ENCODE measurements at places on chromosomes 4 and X. TPM values are rescaled to one million over a fixed set of nuclear protein-coding genes. Genes with fewer than 3 reads are reported as not detected.

Gene HTT-AS
- total RNA-seq: not detected

Gene DRP2
- total RNA-seq: 0.79 TPM

Gene INTU
- total RNA-seq: 0.50 TPM

Gene SCRG1
- total RNA-seq: not detected

Gene ITIH6
- total RNA-seq: not detected

Gene SLC30A9
- total RNA-seq: 55.8 TPM

Gene CLDN34
- not detected for total RNA-seq

Gene NXF3
- not detected for total RNA-seq

Gene ZGRF1
- 45.0 TPM for total RNA-seq

Gene IQSEC2
- total RNA-seq: 0.21 TPM

Gene GYPA
- not detected for total RNA-seq

Gene HMGB3
- total RNA-seq: 29.3 TPM

- H3K4me3 ChIP-seq: peak within 1 kb of the TSS; percentile 86
- peaks cover 42% of the 10 kb centered on the region for H3K4me1 ChIP-seq
- H3K27ac ChIP-seq: peak within 1 kb of the TSS; percentile 98
- H3K27me3 ChIP-seq: no peaks in the 10 kb centered on the region
- peak; percentile 76 for DNase-seq
Measured at GRCh38 chrX:132488819-132489577, at the start of gene MBNL3. Gene MBNL3, minus strand, starts transcription at chrX:132489038. Its CDS starts 49,427 bp downstream, at chrX:132439611.

DNA sequence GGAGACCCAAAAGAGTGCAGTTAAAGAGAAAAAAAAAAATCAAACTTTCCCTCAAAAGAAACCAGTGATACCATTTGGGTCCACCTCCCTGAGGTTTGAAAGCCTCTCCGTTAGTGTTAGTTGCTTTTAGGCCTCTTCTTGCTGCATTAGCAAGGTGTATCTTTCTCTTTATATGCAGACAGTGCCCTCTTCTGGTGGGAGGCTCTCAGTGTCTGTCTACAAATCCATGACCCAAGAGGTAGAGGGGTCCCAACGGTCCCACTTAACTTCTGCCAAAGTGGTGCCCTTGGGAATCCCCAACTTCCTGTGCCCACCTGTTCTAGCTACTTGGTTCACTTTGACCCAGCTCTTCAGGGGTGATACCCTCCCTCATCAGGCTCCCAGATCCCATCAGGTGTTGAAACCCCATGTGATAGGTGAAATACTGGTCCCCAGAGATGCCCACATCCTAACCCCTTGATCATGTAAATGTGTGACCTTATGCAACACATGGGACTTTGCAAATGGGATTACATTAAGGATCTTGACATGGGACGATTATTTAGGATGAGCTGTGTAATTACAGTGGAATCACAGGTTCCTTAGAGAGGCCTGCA, 63.7 kb upstream of the CD99 start:
- peak overlapping the region; percentile 23 for H3K27ac ChIP-seq
- peaks cover 36% of the 10 kb centered on the region for H3K4me1 ChIP-seq
- peaks cover 86% of the 10 kb centered on the region for H3K36me3 ChIP-seq
- no peak overlapping the region for H3K4me3 ChIP-seq
- no peaks in the 10 kb centered on the region for H3K27me3 ChIP-seq
- peak; percentile 69 for DNase-seq

DNA sequence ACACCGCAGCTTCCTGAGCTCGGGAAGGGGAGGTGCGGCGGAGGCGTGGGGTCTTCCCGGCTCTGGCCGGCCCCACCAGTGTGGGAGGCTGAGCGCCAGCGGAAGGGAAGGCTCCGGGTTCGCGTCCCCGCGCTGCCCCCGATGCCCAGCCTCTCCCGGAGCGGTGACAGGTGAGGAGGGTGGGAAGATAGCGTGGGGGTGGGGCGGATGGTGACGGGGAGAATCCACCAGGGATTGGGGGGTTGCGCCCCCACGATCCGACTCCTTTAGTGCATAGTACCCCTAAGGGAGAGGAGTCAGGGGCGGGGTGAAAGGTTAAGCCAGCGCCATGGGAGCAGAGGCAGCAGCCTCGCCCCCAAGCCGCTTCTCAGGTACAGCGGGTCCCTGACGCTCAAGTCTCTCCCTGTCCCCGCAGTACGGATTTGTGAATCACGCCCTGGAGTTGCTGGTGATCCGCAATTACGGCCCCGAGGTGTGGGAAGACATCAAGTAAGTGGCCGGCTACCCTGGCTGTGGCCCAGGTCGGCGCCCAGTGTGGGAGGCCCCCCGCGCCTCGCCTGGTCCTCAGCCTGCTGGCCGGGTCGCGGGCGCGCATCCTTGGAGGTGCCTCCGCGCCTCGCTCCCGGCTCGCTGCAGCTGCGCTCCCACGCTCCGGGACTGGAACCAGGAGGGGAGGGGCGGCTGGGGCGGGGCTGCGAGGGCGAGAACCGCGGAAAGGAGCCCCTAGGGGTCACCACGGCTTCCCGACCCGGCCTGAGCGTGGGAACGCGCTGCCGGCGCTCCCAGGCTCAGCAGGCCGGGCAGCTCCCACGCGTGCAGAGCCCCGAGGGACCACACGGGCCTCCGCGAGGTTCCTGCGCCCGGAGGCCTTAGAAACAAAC, 791 bp downstream of the GUCY1B1 start:
- peaks cover 21% of the 10 kb centered on the region for H3K27me3 ChIP-seq
- peak overlapping the region; percentile 54 for H3K4me3 ChIP-seq
- no peaks in the 10 kb centered on the region for H3K36me3 ChIP-seq

GRCh38 chrX:150148749-150149672, 210.7 kb upstream of the EOLA2 start:
- H3K27ac ChIP-seq: no peak overlapping the region
- no peaks in the 10 kb centered on the region for H3K4me1 ChIP-seq
- no peaks in the 10 kb centered on the region for H3K36me3 ChIP-seq

DNA sequence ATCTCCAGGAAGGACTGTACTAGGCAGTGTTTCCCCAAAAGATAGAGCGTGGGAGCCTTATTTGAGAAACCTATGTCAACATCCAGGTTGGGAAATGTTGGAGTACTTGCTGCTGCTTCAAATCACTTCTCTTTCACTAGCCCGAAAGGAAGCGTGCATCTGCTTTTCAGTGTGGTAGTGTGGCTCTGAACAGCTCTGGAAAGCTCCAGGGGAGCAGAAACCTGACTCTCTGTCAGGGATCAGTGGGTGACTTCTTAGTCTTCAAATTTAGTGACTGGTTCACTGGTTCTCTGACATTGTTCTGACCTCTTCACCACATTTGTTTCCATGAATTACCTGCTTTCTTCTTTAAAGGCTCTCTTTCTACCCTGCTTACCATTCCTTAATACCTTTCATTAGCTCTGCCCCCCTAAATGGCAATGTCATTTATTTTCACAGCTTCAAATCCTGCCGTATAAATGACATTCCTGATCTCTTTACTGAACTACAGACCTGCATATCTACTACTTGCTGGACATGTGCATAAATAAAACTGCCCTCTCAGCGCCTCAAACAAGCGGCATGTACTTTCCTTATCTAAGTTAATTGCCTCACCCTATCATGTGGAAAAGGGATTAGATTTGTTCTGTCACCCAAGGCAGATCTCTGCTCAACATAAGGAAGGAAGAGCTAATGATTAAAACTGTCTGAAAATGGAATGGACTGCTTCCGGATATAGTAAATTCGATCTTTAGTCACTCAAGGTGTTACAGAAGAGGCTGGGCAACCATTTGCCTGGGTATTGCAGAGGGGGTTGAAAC, 37.0 kb downstream of the DLG3 start:
- no peak for DNase-seq
- peaks cover 7% of the 10 kb centered on the region for H3K36me3 ChIP-seq
- no peak overlapping the region for H3K27ac ChIP-seq
- peaks cover 3% of the 10 kb centered on the region for H3K4me1 ChIP-seq
- H3K27me3 ChIP-seq: no peaks in the 10 kb centered on the region

- no peaks in the 10 kb centered on the region for H3K36me3 ChIP-seq
- no peak for DNase-seq
- H3K4me1 ChIP-seq: no peaks in the 10 kb centered on the region
- H3K27ac ChIP-seq: no peak overlapping the region
- no peaks in the 10 kb centered on the region for H3K27me3 ChIP-seq
Measured at GRCh38 chr4:181271116-181271640, 972.0 kb upstream of the TENM3 start.

GRCh38 chr4:67575232-67576058, 16.9 kb downstream of the STAP1 start:
- peaks cover 8% of the 10 kb centered on the region for H3K36me3 ChIP-seq
- H3K4me1 ChIP-seq: peaks cover 41% of the 10 kb centered on the region
- no peak for DNase-seq
- H3K27me3 ChIP-seq: no peaks in the 10 kb centered on the region
- H3K27ac ChIP-seq: peak overlapping the region; percentile 77
- H3K4me3 ChIP-seq: peak overlapping the region; percentile 54

DNA sequence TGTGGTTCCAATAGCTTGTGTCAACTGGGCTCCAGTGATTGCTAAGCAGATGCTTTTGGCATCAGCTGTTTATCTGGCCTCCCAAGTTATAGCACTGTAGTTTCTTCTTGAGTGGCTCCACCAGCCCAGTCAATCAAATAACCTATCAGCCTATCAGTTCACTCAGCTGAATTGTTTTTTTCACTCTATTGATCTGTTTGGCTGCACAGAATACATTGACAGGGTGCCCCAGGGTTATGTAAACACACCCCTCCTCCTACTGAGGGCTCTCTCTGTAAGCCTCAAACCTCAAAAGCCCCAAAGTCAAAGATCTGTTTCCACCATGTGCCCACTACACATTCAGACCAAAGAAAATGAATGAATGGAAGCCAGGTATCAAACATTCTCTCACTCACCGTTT, 214.0 kb downstream of the HS6ST2 start:
- DNase-seq: no peak
- H3K36me3 ChIP-seq: no peaks in the 10 kb centered on the region
- H3K4me1 ChIP-seq: peaks cover 4% of the 10 kb centered on the region
- H3K27ac ChIP-seq: no peak overlapping the region

- H3K4me3 ChIP-seq: no peak overlapping the region
- no peak for DNase-seq
- H3K27me3 ChIP-seq: no peaks in the 10 kb centered on the region
Measured at GRCh38 chr4:48642421-48643374, 137.4 kb downstream of the FRYL start.

DNA sequence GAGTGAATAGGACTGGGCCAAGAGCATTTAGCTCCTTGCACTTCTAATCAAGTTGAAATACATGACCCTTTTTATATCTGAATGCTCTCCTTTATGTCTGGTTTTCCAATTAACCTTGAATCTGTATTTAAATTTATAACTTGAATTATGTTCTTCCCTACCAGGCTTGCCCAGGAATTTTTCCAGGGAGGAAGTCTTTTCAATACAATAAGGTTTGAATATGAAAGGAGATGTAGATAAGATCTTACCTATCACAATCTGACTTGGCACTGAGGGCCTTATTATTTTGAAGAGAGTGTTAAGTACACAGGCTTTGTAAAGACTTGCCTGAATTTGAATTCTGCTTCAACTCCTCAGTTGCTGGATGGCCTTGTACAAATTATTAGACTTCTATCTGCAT, 555.7 kb downstream of the PCDH7 start:
- H3K27ac ChIP-seq: no peak overlapping the region
- H3K4me3 ChIP-seq: no peak overlapping the region
- no peaks in the 10 kb centered on the region for H3K36me3 ChIP-seq
- H3K27me3 ChIP-seq: no peaks in the 10 kb centered on the region

- no peak for DNase-seq
- no peaks in the 10 kb centered on the region for H3K36me3 ChIP-seq
- H3K4me3 ChIP-seq: no peak overlapping the region
- H3K27me3 ChIP-seq: peaks cover 24% of the 10 kb centered on the region
- H3K27ac ChIP-seq: no peak overlapping the region
Measured at GRCh38 chr4:111992351-111993168, 152.7 kb upstream of the FAM241A start.

DNA sequence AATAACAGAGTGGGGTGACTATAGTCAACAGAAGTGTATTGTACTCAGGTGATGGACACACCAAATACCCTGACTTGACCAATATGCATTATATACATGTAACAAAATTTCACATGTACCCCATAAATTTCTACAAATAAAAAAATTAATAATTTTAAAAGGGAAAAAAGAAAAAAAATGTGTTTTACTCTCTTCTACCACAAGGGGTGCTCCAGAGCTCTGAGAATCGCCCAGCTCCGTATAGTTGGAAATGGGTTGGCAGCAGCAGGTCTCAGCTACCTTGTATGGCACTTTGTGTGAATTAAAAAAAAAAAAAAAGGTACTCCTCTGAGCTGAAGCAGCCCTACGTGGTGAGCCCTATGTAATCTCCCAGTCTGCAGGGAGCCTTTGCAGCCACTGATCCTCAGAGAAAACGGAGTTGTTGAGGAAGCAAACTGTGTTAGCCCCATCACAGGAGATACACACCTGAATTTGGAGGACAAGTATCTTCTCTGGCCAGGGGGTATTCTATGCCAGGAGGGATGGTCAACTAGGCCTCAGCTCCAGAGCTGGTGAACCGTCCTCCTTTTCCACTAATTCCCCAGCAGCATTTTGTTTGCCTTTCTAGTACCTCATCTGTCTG, 17.2 kb upstream of the POLA1 start:
- H3K36me3 ChIP-seq: no peaks in the 10 kb centered on the region
- no peak overlapping the region for H3K4me3 ChIP-seq
- H3K4me1 ChIP-seq: no peaks in the 10 kb centered on the region
- no peak overlapping the region for H3K27ac ChIP-seq

- DNase-seq: peak; percentile 3
- H3K4me3 ChIP-seq: no peak overlapping the region
- H3K4me1 ChIP-seq: peaks cover 2% of the 10 kb centered on the region
- H3K36me3 ChIP-seq: no peaks in the 10 kb centered on the region
Measured at GRCh38 chr4:2259036-2259540, 2.8 kb downstream of the MXD4 start.

DNA sequence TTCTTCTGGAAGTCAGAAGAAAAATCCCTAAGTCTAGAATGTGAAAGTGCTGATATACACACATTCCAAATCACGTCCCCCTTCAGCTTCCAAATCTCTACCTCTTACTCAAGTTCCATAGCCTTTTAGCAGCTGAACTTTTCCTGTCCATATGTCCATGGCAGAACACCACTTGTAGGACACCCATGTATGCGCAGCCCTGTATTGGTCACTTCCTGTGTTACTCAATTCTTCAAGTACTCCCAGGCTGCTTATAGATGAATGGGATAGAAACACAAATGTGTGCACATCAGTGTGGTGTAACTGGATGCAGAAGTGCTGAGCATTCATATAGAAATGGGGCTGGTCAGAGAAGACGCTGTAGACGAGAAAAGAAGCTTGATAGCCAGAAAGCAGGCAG, 18.8 kb downstream of the SRPX2 start:
- H3K27me3 ChIP-seq: peaks cover 2% of the 10 kb centered on the region
- H3K4me3 ChIP-seq: no peak overlapping the region
- no peak for DNase-seq
- no peaks in the 10 kb centered on the region for H3K4me1 ChIP-seq
